CD4-positive, alpha-beta memory T cell (primary cell): ENCODE measurements at places on chromosomes 2 and 18.

DNA sequence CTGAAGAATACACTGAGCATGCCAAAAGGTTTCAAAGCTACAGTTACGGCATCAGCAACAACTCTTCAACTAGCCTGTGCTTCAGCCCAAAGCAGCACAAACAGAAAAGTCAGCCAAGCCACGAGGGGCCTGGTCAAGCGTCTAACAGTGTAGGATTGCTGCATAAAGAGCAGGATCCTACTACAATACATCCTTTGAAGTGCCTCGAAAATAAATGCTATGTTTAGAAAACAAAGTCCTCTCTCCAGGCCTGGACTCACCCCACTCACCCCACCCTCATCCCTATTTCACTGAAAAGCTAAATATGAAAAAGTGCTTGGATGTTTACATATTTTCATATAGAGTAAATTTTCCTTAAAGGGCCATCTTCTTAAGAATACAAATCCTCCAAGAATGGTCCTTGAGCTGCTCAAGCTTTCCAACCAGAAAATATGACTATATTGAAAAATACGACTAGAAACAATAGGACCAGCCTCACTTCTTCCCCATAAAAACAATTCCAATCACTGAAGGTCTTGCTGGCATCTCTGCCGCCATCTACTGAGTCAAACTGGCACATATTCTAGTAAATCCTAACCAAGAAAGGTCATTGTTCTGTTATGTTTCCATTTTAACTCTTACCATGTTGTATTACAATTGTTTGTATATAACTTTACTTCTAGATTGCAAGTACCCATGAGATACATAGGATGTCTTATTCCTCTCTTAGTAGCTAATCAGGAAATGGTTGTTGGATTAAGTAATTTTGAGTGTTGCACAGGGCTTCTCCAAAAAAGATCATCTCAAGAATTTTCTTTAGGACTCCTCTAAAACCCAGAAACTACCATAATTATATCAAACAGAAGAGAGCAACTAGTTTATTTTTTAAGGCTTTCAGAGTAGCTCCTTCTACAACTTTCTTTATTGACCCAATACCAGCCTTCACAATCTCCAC lies 63.6 kb downstream of the CLHC1 start:
- peak; percentile 41 for DNase-seq

DNA sequence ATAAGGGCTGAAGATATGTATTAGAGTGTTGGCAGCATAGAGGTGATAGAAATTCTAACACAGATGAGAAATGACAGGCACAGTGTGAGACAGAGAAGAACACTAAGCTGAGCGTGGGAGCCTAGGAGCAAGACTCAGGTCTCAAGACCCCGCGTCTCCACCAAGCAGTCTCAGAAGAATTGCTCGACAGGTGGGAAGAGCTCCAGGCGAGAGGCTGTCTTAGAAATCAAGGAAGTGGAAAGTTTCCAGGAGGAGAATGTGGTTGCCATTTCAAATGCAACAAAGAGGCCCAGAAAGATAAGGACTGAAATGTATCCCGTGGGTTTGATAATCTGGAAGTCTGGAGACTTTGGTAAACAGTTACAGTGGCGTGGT lies 31.5 kb upstream of the CAB39 start:
- DNase-seq: no peak

DNA sequence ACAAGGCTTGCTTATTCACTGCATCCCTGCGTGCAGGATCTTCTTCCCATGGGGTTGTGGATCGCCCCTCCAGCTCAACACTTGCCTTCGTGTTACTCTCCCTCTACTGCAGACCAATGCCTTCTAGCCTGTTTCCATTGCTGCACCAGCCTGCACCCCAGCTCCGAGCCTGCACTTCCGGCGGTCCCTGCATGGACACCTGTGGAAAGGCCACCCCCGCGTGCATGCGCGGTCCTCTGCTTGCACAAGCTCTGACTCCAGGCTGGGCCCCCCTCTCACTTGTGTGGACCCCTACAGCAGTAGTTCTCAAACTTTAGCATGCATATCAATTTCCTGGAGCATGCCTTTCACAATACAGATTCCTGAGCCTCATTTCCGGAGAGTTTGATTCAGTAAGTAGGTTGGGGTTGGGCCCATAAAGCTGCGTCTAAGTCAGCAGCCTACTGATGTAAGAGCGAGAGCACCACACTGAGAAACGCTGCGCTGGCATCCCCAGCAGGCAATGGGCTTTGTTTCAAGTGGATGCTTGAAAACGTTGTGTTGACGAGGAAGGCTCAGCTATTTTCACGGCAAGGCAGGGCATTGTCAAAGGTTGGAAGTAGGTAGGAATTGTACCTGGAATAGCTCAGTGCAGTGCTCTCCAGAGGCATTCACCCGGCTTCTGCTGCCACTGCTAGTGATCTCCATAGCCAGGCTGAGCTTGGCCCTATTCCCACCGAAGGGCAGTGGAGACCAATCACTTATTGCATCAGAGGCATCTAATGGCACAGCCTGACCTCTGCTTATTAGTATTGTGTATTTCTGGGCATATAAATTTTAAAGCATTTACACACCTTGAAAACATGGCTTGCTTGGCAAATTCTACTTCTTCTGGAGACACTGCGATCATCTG lies 32.6 kb downstream of the CREG2 start:
- DNase-seq: no peak

GRCh38 chr2:17413036-17413435 lies 105.2 kb downstream of the RAD51AP2 start:
- no peak for DNase-seq

- DNase-seq: no peak
Measured at GRCh38 chr2:152033011-152033925, 65.6 kb downstream of the CACNB4 start.

DNA sequence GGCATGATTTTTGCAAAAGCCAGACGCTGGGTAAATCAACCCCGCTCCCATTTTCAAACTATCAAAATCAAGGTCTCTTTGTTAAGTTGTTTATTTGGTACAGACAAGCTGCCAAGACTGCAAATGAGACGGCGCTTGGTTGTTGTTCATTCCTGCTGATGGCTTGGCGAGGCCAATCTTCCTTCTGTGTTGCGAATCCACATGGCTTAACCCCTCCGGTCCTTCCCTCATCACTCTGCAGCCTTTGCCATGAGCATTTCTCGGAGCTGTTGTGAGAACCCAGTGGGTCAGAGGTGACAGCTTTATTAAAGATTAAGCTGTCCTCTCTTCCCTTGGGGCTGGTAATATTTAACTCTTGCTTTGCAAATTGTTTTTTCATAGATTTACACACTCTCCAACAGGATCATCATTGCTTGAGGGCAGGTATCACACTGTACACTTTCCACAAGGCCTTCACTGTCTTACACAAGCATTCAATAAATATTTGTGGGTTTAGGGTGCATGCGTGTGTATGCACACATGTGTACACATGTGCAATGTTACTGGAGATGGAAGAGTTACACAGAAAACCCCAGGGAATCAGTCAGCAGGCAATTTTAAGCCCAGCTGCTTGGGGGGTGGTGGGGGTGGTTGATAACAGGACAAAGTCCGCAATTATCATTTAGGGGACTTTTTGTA lies 27.8 kb upstream of the KCNF1 start:
- DNase-seq: no peak

DNA sequence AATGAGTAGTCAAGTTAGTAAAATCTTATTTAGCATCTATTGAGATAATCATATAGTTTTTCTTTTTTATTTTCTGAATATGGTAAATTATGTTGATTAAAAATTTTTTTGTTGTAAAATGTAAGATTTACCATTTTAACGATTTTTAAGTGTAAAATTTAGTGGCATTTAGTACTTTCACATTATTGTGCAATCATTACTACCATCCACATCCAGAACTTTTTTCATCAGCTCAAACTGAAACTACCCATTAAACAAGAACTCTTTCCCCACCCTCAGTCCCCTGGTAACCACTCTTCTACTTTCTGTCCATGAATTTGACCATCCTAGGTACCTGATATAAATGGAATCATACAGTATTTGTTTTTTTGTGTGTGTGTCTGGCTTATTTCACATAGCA lies 11.1 kb downstream of the RAB3GAP1 start:
- DNase-seq: no peak

DNA sequence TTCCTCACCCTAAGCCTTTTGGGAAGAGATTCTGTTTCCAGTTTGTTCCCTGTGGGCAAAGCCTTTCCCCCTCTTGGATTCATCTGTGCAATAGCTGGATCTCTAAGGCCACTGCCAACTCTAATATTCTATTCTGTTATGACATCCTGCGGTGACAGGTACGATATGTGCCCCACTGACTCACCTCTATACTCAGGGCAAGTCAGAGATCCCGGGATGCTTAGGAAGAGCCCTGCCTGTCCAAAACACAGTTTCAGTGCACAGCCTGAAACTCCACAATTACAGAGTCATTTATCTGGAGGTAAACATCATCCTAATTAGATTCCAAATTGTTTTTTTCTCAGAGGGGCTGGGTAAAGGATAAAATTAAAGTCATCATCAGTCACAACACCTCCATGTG lies 190.2 kb downstream of the TFCP2L1 start:
- DNase-seq: no peak

- peak; percentile 37 for DNase-seq
Measured at GRCh38 chr2:219560037-219560892, 11.1 kb downstream of the OBSL1 start.

GRCh38 chr18:34818064-34818463 lies 108.0 kb downstream of the DTNA start:
- no peak for DNase-seq
